ENCODE measurements at places on chromosomes 2 and 18.

GRCh38 chr2:9975805-9976447 is 24.4 kb downstream of the GRHL1 start:
- peak; percentile 64 for DNase-seq

GRCh38 chr2:231200805-231201474 is 2.5 kb downstream of the ARMC9 start:
- no peak for DNase-seq

GRCh38 chr2:216838151-216838550 is 21.7 kb downstream of the TNP1 start:
- no peak for DNase-seq

DNA sequence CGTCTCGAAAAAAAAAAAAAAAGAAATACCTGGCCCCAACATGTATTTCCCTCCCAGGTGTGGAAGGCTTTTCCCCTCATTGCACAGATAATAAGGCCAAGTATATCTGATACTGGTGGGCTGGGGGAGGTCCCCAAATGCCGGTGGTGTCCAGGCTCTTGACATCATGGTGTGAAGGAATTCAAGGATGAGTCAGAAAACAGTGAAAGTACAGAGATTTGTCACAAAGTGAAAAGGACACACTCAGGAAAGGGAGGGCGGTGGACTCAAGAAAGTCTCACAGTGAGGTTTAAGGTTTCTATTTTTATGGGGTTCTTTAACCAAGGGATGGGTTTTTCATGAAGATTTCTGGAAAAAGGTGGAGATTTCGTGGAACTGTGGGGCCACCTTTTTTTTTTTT is 37.8 kb upstream of the FZD5 start:
- peak; percentile 11 for DNase-seq

- DNase-seq, result no peak
Observed at GRCh38 chr2:232447638-232448303, 8.2 kb upstream of the ALPI start.

- no peak for DNase-seq
Observed at GRCh38 chr18:40532046-40532445, 1423.0 kb upstream of the PIK3C3 start.

DNA sequence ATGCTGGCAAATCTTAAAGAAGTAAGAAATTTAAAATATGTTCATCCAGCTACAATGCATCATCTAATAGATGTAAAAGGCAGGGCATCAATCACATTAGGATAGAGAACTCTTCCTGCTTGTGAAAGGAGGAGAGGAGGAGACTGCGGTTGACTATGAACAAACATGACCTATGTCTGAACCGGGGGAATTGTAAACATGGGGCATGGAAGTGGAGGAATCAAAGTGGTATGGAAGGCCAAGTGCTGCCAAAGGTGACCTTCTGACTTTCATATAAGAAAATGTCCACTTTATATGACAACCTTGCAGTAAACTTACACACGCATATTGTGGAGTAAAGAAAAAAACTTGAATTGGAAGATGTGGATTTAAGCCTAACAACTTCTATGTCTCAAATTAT is 20.0 kb upstream of the SLC8A1 start:
- DNase-seq, result no peak

- DNase-seq, result no peak
Observed at GRCh38 chr2:20197192-20197591, 27.7 kb downstream of the SDC1 start.

DNA sequence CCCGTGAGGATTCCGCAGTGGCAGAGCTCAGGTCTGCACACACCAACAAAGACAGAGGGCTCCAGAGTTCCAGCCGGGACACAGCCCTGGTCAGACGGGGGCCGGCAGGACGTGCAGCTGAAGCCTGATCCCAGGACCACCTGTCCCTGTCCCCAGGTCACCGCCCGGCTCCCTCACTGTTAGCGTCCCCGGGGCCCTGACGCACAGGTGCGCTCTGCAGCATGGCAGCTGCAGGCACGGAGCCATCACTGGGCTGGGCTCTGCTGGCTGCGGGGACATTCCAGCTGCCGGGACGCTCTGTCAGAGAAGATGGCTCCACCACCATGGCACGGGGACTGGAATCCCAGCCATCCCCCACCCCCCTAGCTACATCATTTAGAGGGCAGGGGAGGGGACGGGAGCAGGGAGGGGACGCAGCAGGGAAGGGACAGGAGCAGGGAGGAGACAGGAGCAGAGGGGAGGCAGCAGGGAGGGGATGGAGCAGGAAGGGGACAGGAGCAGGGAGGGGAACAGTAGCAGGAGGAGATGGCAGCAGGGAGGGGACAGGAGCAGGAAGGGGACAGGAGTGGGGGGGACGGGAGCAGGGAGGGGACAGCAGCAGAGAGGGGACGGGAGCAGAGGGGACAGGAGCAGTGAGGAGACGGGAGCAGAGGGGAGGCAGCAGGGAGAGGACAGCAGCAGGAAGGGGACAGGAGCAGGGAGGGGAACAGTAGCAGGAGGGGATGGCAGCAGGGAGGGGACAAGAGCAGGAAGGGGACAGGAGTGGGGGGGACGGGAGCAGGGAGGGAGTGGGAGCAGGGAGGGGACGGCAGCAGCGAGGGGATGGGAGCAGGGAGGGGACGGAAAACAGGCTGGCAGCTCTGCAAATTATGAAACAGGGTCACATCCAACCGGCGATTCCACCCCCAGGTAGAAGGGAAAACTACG is 39.8 kb downstream of the SLC66A2 start:
- no peak for DNase-seq

DNA sequence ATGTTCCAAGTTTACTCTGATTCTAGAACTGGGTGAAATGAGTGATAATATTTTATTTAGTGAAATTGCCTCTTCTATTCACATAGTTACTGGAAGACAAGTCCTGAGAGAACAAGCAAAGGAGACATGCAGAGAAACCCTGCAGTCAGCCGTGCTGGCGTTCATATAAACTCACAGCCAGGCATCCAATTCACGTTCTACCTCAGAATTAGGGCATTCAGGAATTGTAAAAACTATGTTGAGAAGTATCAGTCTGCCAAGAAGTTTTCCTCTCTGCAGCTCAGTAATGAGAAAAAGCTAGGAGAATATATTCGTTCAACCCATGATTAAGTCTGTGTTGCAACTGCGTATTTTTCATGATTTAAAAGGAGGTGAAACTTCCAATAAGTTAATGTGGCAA is 156.2 kb upstream of the DSEL start:
- no peak for DNase-seq

DNA sequence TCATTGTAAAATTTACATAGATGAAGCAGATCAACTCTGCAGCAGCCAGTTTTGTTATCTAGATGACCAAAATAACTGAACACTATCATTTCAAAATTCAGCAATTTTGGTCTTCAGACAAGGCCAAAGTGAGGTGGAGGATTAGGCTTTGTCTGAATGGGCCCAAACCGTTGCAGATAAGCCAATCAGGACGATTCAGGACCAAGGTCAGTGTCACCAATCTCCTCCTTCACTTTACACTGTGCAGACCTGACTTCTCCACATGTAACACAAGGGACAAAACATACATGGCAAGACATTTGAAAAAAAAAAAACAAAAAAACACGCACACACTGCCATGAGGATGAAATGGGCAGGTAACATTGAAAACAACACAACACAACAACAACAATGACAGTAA is 211.2 kb downstream of the NAPG start:
- DNase-seq, result no peak

DNA sequence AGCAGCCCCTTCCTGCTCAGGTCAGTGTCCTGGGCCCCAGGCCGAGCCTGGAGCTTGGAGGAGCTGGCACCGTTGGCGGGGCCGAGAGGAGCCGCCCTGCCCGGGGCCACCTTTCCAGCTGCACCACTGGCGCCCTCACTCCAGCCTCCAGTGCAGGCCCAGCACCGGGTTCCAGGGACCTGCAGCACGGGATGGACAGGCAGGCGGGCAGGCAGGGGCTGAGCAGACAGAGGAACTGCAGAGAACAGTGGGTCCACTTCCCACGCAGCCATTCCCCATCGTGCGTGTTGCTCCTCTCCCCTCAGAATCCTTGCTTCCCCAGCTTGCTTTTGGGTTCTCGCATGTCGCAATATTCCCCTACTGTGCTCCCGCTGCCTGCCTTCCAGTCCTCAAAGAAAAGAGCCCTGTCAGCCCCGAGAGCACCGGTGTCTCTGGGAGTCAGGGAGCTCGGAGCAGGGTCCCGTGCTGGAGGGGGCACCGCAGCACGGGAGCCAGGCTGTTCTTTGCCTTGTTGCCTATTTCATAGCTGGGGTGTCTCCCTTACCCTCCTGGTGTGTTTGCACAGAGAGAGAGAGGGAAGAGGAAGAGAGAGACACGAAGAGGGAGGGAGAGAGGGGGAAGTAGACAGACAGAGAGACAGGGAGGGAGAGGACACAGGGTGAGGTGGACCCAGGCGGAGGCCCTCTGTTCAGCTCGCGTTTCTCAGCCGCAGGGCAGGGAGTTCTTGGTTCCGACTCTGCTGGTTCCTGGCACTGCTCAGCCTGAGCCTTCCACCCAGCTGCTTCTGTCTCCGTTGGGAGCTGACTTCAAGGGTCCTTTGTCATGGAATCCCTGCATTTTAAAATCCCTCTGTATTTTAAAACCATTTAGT is 126.0 kb downstream of the MBP start:
- no peak for DNase-seq

DNA sequence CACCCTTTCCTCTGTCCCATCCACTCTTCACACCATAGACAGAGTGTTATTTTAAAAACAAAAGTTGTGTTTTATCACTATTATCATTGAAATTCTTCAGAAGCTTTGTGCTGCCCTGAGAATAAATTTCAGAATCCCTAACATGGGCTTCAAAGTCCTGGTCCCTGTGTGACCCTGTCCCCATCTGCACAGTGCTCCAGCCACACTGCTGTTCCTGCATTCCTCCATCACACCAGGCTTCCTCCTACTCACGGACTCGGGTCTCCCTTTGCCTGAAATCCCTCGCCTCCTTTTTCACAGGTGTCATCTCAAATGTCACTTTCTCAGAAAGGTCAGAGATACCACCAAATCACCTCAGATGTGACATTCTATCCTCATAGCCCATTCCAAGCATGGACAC is 8.2 kb upstream of the DTNA start:
- DNase-seq, result no peak

- peak; percentile 8 for DNase-seq
Observed at GRCh38 chr2:159201360-159202063, 85.0 kb downstream of the WDSUB1 start.

DNA sequence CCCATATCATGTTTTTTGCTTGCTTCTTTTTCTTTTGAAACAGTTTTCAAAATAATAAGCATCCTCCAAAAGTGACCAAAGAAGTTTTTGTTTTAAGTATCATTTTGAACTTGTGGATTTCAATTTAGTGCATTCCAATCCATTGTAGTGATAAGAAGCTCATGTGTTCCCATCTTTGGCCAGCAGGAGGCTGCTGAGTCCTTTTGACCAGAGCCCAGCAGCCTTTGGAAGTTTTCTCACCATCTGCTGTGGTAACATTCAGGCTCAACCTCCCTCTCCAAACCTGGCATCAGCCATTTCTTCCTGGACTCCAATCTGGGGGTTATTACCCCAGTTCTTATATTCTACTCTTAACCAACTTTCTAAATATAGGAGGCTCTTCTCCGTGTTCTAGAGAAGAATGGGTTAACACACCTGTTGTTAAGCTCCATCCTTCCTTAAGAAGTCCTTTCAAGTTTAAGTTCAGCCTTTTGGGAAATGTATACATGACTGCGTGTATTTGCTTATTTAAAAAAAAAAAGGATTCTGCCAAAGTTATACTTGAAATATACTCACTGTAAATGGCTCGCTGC is 39.0 kb upstream of the MAL start:
- DNase-seq, result peak; percentile 20

DNA sequence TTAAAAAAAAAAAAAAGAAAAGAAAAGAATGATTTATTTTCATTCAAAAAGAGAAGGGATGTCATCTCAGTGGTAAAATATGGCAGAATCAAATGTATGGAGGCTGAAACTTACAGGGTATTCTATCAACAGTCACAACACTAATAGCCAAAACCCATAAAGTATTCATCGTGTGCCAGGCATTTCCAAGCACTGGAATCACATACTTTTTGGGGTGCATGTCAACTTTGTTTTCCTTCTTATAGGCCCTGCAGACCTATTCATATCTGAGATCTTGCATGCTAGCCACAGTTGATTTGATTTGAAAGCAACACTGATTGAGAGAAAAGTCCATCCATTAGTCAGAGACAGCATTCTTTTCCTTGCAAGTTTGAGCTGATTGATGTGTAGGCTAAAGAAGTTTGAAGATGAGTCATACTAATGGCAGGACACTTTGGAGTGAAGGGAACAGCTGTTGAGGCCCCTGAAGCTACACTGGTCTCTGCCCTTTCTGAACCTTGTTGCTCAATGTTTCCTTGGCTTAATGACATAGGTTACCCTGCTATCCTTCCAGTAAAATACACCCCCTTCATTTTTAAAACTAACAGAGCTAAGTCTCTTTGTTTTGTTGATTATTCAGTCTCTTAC is 22.0 kb downstream of the KATNAL2 start:
- no peak for DNase-seq

DNA sequence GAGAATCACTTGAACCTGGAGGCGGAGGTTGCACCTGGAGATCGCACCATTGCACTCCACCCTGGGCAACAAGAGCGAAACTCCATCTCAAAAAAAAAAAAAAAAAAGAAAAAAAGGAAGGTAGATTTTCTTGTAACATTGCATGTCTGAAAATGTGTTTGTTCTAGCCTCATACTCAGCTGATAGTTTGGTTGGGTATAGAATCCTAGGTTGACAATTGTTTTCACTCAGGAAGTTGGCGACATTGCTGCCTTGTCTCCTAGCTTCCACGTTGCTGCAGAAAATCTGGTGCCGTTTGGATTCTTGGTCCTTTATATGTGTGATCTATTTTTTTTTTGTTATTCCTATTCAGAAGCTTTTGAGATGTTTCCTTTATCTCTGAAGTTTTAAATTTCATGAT is 4.7 kb downstream of the ING5 start:
- DNase-seq, result no peak

- DNase-seq, result no peak
Observed at GRCh38 chr2:26363323-26363722, 16.7 kb upstream of the ADGRF3 start.

DNA sequence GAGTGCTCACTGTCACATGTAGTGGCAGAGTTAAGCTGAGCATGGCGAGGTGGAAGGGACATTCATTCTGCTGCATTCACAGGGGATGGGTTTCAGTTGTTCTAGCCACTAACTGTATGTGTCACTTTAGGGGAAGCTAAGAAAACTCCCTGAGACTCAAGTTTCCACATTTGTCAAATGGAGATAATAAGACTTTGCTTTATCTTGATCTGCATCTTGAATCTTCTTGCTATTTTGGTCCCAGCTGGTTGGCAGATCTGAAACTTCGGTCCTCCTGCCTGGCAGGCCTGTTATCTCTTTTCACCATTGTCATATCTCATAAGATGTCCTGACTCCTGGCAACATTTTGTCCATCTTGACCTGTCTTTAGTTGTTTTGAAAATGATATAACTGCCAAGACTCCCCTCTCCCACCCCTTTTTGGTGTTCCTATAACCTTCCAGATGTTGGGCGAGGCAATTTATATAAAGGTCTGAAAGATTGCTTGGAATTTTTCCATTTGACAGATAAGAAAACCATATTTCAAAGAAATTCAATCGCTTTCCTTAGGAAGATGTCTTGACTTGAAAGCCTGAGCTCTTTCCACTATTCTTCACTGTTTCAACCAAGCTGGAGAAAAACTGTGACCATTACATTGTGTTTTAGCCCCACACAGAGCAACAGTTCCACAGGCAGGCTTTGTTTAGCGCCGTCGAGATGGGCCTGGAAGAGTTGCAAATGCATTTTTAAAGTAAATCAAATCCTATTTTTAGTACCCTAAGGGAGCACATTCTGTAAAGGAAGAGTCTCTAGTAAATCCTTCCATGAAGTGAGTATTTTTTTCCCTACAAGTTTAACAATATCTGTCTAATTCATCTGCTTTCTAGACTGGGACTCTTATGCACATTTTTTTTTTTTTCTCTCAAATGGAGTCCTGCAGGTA is 33.4 kb downstream of the MYCN start:
- DNase-seq, result peak; percentile 7

- no peak for DNase-seq
Observed at GRCh38 chr2:28650266-28650584, 101.4 kb upstream of the PPP1CB start.
